ENCODE measurements at places on chromosomes 1 and 21.

- DNase-seq: no peak
Measured at GRCh38 chr1:172915271-172915670, 135.5 kb downstream of the TNFSF18 start.

DNA sequence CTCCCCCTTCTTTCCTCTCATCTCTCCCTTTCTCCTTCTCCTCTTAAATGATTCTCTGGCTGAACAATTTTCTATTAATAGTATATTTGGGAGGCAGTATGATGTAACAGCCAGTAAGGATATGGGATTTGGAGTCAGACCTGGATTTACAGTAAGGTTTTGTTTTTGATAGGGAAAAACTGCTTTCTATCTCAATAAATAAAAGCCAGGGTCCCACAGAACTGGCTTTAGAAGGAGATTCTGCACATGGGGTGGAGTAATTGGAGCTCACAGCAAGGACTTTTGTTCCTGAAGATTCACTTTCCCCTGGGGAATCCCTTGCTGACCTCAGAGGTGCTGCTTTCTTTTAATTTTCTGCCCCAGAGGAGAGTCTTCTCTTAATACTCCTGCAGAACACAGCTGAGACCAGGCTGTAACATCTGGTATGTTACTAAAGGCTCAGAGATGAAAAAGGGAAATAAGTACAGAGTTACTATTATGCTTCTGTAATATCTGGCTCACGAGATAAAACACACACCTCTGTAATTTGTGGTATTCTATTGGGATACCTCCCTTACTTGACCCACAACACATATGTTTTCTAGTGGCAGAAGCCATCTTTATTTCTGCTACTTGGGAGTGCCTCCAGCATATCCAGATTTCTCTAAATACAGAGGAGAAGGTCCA is 13.4 kb downstream of the EPB41 start:
- no peak for DNase-seq

DNA sequence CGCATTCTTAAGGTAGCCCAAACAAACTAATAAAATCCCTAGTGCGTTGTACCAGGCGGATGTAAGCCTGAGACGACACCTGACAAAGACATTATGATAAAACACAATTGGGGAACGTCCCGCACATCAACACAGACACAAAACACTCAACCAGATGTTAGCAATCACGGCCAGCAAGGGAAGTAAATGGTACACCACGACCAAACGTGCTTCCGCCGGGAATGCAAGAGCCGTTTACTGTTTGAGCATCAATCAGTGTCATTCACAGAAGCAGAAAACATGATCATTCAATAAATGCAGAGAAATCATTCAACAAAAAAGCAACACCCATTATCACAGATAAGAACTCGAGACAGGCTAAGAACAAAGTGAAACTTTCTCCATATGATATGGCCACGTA is 49.4 kb upstream of the COL18A1 start:
- no peak for DNase-seq

DNA sequence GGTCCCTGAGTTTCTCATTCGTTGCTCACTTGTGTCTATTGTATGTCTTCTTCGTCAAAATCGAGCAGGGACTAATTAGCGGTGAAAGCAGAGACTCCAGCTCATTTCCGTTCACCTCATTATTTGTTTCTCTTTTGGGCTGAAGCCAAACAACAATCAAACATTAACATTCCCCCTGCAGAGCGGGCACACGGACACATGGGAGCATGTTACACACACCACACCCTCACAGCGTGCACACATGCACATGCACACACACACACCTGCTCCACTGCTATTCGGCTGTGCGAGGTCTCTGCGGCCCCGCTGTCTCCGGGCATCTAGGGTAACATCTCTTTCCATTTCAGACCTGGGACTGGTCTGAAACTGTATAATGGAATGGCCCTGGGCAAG is 58.5 kb upstream of the LRRC8D start:
- no peak for DNase-seq

GRCh38 chr1:113103048-113103447 is 30.1 kb downstream of the LRIG2 start:
- DNase-seq: no peak

DNA sequence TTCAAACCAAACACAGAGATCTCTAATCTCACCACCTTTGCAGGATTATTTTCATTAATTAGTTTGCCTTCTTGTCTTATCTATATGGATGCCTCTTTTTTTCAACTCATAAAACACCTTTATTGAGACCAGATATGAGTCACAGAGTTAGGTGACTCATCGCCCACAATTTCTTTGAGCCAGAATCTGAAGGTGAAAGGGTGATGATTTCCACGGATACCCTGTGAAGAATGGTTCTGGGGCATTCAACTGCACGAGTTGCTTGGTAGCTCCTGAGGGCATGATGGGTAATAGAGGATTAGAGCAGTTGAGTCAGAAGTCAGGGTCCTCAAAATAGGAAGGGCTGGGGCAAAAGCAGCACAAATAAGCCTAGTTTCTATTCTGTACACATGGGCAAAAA is 128.2 kb downstream of the TBX19 start:
- DNase-seq: no peak

GRCh38 chr1:168187177-168187576 is 8.4 kb downstream of the TIPRL start:
- DNase-seq: no peak

- DNase-seq: no peak
Measured at GRCh38 chr1:165052936-165053335, 303.6 kb downstream of the LMX1A start.

GRCh38 chr1:230109066-230109465 is 42.0 kb downstream of the GALNT2 start:
- no peak for DNase-seq

- no peak for DNase-seq
Measured at GRCh38 chr1:223411309-223411708, 18.1 kb downstream of the CCDC185 start.

DNA sequence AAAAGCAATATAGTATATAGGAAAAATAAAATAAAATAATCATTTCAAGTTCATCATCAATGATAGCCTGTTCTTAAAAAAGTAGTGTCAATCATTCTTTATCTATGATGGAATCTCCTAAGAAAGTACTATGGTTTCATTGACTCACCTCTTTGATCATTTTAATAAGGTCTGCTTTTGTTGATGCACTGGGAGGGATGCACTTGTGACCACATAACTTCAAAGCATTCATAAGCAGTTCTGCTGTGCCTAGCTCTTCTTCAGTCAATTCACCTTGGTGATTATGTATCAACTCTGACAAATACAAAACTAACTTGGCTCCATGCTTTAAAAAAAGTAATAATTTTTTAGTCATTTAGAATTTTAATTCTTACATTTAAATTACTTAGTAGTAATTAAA is 84.8 kb upstream of the GNG4 start:
- no peak for DNase-seq

- DNase-seq: no peak
Measured at GRCh38 chr21:36765229-36765628, 66.3 kb downstream of the SIM2 start.

DNA sequence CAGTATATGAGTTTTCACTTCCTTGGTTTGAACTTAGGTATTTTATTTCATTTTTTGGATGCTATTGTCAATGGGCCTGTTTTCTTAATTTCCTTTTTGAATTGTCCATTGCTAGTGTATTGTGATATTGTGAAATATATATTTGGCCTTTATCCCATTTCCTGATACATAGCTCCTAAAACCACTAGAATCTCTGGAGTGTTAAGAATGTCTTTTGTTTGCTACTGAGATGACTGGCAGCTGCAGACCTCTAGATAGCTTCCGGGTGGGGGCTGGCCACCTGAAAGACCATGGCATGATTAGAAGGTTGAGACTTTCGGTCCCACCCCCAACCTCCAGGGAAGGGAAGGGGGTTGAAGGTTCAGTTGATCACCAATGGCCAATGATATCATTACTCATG is 245.4 kb downstream of the KCNJ6 start:
- no peak for DNase-seq

DNA sequence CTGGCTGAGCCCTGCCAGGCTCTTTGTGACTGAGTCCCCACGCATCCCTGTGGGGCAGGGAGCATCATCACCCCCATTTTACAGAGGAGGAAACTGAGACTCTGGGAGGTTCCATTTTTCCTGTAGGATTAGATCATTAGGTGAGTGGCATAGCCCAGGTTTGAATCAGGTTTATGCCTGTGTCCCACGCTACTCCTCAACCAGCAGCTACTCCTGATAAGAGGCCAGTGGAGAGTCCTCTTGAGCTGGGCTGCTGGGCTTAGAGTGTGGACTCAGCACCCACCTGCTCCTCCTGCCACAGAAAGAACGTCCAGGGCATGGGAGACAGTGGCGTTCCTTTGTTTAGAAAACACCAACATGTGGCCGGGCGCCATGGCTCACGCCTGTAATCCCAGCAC is 30.7 kb downstream of the TNFRSF1B start:
- DNase-seq: no peak

GRCh38 chr1:67771152-67771551 is 62.1 kb downstream of the GNG12 start:
- no peak for DNase-seq

DNA sequence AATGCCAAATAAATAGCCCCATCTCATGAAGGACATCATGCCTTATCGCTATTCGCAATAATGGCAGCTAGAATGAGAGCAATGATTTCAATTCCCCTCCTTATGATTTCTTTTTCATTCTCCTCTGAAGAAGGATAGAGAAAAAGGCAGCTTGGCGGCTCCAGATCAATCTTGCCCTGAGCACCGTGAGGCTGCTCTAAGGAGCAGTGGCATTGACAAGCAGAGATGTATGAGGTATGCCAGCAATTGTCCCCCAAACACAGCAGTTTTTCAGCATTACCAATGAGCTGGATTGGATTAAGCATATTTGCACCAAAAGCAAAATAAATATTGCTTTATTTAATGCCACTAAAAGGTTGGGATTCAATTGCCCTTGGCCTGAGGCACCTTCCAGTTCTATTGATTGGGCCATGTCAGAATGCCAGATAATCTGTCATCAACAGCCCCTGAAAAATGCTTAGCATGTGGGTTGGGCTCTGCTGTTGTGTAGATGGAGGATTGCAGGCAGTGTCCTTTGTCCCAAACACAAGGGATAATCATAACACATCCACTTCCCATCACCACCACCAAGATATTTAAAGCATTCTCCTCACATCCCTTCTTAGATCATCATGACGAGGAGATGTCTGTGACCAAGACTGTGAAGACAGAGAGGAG is 135.7 kb downstream of the BEND5 start:
- DNase-seq: no peak

DNA sequence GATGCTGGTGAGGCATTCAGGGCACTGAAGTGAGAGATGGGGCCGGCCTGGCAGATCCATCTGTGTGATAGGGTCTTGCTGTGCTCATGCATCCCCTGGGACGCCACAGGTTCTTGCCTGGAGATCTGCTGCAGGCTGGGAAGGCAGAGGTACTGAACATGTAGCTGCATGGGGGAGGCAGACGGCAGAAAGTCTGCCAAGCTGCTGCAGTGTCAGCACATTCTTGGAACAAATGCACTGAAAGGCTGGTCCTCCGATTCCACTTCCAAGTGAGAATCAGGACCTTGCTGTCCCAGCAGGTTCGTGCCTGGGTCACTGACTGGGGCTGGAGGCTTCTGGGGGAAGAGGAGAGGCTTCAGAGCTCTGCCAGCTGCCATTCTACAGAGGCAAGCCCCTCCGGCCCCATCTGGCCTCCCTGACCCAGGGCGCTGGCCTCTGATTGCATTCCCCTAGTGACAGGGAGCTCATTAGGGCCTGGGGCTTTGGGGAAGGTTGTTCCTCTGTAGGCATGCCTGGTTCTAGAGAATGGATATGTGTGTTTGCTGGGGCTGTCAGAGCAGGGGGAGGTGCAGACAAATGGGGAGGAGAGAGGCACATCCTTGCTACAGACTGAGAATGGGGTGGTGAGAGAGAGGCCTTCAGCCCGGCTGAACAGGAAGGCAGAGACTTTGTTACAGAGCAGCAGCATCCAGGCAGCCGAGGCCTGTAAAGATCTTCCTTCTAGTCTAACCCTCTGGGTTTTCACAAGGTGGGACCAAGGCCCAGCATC is 174.0 kb downstream of the TRABD2B start:
- no peak for DNase-seq

DNA sequence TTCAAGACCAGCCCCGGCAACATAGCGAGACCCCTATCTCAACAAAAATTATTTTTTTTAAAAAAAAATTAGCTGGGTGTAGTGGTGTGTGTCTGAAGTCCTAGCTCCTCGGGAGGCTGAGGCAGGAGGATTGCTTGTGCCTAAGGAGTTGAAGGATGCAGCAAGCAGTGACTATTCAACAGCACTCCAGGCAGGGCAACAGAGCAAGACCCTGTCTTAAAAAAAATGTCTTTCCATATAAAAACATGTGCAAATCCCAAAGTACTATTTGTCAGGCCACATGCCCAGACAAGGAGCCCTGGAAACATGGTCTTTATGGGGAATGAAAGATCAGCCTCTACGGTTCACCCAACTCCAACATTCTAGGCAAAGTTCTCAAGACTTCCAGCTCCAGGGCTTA is 13.3 kb downstream of the IFFO2 start:
- DNase-seq: no peak

GRCh38 chr1:66443793-66444192 is 90.2 kb upstream of the SGIP1 start:
- DNase-seq: no peak

DNA sequence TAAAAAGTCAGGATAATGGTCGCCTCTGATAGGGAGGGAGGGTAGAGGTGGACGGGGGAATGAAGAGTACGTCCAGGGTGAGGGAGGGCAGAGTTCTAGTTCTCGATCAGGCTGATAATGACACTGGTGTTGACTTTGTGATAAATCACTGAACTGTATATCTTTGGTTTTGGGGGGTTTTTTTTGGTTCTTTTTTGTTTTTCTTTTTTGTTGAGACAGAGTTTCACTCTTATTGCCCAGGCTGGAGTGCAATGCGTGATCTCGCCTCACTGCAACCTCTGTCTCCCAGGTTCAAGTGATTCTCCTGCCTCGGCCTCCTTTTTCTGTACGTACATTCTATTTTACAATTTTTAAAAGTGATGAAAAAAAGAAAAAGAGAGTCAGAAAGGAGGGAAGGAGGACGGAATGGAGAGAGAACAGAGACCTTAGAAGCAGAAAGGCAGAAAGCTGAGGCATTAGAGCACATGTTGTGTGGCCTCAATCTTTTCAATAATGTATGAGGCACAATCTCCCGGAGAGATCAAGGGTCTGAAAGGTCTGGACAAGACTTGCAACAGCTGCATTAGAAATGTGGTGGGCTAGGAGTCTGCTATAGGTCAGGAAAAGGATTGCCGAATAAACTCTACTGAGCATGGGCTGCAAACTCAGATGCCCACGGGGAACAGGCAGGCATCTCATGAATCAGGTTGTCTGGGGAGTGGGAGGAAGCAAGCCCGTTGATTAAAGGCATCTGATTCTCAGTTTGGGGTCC is 174.8 kb downstream of the TOMM20 start:
- no peak for DNase-seq

DNA sequence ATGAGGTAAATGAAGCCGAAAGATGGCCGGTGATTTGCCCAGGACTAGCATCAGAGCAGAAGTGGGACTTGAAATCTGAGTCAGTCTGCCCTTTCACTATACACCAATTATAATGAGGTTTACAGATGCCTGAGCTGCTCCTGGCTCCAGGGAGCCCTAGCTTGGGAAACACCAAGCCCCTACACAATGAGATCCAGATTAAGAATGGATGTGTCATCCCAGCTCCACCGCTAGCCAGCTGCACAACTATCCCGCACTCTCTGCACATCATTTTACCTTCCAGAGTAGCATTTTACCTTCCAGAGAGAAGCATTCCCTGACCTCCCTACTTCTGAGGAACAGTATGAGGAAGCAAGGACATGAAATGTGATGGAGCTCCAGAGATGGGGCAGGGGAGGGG is 27.0 kb downstream of the SERTAD4 start:
- no peak for DNase-seq

GRCh38 chr1:235351441-235351840 is 15.8 kb upstream of the TBCE start:
- no peak for DNase-seq

All from CD4-positive, alpha-beta T cell treated with Interferon gamma for 1 hour (primary cell).